ENCODE measurements at places on chromosomes 12 and 14.

DNA sequence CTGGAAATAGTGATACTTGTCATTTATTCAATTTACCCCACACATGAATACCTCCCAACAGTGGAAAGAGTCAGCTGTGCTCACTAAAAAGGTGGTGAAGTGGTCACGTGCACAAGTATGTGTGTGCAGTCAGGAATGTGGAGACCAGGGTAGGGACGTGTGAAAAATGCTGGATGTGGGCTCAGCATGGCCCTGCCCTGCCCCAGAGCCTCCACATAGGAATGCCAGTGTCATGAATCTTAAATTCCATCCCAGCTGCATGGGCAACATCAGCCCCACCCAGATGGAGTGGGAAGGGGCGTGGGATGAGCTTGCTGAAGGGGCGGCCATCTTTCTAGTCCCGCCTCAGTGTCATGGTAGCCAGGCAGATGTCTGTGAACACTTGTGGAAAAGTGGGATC, 87.7 kb downstream of the C12orf75 start:
- no peak for DNase-seq

DNA sequence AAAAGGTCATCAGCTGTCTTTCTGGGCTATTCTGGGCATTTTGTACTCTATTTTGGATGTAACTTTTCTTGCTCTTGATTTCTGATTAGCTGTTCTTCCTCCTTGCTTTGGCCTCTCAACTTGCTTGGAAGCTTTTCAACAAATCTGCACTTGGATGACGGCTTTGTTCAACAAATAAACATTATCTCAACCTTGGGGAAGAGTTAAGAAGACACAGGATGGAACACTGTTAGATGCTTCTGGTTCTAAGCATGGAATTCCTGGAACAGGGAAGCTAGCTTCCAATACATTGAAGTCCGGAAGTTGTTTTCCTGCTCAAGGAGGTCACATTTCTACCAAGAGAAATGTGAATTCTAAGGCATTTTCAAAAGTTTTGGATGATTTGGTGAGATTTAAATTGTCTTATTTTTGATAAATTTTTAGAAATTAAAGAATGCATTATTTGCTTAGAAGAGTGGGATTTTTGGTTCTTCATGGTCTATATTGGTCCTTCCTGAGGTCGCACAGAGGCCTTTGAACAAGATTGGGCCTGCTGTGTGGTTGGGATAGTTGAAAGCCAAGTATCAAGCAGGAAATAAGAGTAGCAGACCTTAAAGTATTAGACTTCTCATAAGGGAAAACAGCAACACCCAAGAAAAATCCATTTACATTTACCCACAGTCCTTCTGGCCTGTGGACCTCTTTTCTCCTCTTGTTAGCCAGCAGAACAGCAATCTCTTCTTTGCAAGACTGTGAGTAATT, 59.2 kb downstream of the PPFIBP1 start:
- no peak for DNase-seq

DNA sequence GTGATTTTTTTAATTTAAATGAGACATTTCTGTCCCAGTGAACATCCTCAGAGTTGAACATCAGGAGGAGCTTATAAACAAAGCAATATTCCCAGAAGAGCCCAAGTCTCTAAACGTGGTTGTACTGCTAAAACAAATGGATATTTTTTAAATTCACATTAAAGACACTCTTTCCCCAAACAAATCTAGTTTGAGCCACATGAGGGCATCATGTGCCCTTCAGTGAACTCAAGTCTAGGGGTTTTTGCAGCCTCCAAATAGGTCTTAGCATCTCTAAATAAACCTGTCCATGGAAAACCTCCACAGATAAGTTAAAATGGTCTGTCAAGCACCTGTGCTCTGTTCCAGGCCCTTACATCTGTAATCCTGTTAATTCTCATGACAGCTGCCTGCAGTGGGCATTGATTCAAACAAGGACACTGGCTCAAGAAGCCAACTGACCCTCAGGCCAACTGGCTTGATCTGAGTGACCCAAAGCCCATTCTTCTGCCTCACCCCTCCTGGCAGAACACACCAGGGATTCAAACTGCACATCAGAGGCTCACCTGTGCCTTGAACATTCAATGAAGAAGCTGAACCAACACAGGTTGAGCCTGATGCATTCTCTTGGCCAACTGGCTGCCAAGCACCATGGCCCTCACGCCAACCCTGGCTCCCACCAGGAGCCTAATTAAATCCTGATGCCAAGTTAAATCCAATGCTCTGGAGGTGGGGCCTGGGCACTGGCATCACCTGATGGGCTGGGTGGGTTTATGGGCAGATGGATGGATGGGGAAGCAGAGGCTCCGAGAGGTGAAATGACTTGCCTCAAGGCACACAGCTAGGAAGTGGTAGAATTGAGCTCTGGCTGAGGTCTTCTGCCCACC, 8.6 kb downstream of the ISCU start:
- peak; percentile 56 for DNase-seq

GRCh38 chr14:54486685-54487084, 2.1 kb downstream of the GMFB start:
- DNase-seq: no peak

DNA sequence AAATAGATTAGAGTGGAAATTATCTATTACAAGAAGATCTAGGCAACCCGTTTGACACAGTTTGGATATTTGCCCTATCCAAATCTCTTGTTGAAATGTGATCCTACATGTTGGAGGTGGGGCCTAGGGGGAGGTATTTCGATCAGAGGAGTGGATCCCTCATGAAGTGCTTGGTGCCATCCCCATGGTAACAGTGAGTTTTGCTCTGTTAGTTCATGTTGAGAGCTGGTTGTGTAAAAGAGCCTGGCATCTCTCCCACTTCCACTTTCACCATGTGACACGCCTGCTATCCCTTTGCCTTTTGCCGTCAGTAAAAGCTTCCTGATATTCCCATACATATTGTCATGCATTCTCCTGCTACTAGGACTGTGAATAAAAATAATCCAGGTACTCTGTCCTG, 66.4 kb upstream of the FLRT2 start:
- no peak for DNase-seq

GRCh38 chr12:94745562-94745961, 95.2 kb upstream of the TMCC3 start:
- no peak for DNase-seq

DNA sequence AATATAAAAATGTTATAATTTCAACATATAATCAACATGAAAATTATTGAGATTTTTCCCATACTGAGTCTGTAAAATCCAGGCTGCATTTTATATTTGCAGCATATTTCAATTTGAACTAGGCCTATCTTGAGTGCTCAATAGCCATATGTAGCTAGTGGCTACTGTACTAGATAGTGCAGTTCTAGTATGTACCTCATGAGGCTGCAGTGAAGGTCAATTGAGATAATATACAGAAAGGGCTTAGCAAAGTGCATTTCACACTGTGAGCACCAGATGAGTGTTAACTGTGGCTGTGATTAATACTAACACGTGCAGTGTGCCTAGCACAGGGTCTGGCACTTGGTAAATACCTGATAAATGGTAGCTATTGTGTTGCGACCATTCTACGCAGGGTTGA, 5.4 kb upstream of the SLC22A17 start:
- no peak for DNase-seq

DNA sequence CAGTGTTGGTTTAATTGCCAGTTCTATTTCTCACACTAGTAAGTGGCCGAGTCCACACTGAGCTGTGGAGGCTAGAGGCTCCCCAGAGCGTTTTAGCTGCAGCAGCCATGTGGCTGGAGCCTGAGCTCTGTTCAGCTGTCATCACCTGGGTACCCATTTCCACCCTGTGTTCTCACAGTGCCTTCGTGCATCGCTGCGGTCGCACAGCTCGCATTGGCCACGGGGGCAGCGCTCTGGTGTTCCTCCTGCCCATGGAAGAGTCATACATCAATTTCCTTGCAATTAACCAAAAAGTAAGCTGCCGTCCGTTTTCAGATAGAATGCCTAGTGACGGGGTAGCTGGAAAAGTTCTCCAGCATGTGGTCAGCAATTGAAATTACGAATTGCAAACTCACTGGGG, 15.7 kb downstream of the DDX55 start:
- DNase-seq: no peak

DNA sequence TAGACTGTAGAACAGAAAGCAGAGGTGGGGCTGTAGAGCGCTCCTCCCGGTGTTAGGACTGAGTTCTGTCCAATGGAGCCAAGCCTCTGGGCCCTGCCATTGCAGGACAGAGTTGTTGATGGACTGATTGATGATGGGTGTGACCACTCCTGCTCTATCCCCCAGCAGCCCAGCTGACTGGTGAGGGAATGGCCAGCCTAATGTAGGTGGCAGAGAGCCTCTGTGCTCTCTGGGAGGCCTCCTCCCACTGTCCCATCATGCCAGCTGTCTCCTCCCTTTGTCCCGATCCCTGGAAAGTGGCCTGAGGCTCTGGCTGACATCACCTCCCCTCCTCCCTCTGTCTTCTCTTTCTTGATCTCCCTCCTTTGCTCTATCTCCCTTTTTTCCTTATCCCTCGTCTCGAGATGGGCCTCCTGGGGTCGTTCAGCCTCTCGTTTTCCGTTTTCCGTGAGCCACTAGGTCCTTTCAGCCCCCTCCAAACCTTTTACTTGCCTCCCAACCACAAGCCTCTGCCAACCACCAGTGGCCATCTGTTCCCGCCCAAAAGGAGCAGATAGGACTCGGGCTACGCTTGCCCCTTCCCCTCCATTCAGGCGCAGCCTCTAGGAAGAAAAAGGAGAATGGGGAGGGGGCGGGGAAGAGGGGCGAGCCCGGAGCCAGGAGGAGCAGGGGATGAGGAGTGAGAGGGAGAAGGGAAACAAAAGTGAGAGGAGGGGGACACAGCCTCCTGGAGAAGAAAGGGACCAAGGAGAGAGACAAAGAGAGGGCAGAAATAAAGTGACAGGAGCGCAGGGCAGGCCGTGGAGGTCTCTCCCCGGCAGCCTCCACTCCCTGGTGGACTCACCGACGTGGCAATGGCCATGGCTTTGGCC, 572 bp downstream of the EFS start:
- no peak for DNase-seq

- DNase-seq: peak; percentile 11
Measured at GRCh38 chr12:5201554-5202218, 158.0 kb downstream of the KCNA5 start.

DNA sequence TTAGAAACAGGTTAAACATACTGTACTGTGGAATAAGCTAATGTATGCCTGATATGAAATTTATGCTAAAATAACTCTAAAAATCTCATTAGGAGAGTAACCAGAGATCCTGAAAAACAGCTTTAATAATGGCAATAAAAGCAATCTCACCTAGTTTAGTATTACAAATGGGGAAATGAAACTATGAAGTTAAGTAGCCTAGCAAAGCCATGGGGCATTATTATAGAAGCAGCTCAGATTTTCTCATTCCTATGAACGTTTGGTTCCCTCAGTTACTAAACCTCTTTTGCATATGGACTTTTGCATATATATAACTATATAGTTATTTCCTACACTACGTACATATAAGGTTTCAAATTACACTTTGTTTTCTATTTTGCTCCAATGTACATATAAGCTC, 25.0 kb upstream of the APPL2 start:
- no peak for DNase-seq

- DNase-seq: no peak
Measured at GRCh38 chr14:34174973-34175372, 224.1 kb upstream of the EGLN3 start.

DNA sequence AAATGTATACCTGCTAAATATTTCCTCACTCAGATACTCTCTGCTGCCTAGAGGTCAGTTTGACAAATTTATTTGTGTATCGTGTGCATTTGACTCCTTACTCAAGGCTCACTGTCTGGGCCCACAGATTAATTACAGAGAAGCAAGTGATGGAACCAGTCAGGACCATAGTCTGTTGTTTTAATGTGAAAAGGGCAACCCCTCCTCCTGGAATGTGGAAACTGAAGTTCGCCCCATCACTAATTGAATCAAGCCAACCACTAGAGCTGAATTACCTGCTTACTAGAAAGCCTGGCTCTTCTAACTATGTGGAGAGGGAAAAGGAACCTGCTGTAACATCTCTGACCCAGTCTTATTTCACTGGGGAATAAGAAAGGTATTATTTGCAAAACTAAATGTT, 199.9 kb upstream of the KRR1 start:
- no peak for DNase-seq

GRCh38 chr12:53402871-53403270, 20.8 kb upstream of the AMHR2 start:
- no peak for DNase-seq

DNA sequence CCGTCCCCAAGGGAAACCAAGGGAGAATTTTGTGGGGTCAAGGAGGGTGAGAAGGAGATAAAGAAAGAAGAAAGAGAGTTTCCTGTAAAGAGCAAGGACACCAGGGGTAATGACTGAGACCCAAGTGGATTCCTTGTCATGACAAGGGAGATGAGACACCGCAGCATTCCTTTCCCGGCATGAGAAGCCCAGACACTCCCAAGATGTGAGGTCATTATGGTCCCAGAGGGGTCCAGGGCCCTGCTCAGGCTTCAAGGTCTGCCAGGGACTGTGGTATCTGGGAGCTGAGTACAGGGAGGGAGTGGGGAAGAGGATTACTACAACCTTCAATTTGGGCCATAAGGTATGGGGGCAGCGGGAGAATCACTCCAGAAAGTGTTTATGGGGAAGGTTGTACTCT, 58.1 kb downstream of the SPTB start:
- DNase-seq: no peak

- DNase-seq: no peak
Measured at GRCh38 chr14:68404146-68404527, 388.7 kb downstream of the ZFP36L1 start.

DNA sequence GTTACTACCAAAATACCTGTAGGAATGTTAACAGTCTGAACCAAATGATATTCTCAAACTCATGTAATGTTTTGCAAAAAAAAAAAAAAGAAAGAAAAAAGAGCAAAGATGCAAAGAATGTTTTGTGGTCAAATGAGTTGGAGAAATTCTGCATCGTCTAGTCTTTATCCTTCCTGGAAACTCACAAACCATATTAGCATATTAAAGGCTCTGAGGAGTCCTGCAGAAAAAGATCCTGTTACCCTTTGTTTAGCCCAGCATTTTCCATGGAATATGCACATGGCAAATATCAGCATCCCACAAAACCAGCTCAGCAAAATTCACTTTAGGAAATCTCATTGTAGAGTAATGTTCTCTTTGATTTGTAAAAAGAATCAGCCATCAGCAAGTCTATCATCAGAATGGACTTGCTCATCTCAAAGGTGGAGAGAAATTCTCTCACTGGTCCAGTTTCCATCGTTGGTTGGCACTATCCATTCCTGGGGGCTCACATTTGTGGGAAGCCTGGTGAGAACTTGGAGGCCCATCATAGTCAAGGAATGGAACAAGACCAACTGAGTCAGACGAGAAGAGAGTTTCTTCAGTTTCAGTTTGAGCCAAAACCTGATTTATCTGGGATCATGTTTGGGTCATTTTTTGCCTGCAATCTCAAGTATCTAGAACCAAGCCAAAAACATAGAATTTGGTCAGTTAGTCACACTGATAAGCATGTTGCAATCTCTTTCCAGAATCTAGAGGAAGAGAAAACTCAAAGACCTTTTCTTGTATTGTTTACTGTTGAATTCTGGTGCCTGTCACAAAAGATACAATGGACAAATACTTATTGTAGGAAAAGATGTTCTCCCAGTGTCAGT, 129.8 kb downstream of the TBX5 start:
- no peak for DNase-seq

- no peak for DNase-seq
Measured at GRCh38 chr12:25583545-25583944, 30.5 kb upstream of the LMNTD1 start.
